ENCODE measurements at places on chromosomes 5 and 9.
A peak's percentile ranks its signal among the peaks of the same experiment; 100 is the strongest.

- no peak for DNase-seq
Observed at GRCh38 chr5:97063251-97063650, 79.2 kb downstream of the LIX1 start.

- peak; percentile 26 for DNase-seq
Observed at GRCh38 chr5:154228696-154229095, 38.2 kb downstream of the GALNT10 start.

DNA sequence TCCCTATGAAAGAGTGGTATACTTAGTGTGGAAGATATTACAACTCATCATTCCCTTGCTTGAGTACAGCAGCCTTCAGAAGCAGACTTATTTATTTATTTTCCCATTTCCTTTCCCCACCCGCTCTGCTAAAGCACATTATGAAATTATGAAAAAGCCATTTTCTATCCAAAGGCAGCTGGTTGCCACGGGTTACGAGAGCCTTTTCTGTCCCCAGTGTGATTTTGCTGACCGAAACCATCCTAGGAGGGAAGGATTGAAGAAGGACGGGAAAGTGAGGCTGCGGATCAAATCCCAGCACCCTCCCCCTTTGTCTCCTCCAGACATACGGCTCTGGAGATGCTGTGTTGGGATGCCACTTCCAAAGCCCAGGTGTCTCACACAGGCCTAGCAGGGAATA is 246.9 kb downstream of the TLR4 start:
- DNase-seq = no peak

- peak; percentile 73 for DNase-seq
Observed at GRCh38 chr5:159987031-159987674, 21.8 kb upstream of the TTC1 start.

DNA sequence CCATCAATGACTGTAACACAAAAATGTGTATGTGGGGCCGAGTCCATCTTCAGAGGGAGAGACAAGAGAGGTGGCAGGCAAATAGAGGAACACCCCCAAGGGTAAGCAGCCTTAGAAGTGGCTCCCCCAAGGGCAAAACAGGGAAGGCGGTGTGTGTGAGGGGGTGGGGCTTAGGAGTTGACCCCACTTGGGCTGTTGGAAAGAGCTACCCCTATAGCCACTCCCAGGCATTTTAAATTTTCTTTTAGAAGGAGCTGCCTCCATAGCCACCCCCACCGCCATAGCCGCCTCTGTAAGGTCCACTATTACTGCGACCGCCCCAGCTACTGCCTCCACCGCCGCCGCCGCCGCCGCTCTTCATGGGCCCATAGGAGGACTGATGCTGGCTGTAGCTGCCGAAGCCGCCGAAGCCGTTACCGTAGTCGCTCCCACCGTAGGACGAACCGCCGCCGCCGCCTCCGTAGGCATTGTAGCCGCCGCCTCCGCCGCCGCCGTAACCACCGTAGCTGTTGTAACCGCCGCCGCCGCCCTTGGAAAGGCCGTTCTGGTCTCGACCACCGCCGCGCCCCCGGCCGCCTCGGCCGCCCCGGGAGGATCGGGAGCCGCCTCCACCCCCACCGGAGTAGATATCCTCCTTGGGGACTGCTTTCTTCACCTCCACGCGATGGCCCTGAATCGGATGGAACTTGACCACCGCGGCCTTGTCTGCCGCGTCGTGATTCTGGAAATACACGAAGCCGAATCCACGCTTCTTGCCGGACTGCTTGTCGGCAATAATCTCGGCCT is 1.1 kb downstream of the HNRNPA0 start:
- DNase-seq = peak; percentile 19
